ENCODE measurements at places on chromosomes 1 and 21. TPM values are rescaled to one million over a fixed set of nuclear protein-coding genes. Genes with fewer than 3 reads are reported as not detected.

The DNM3 gene
- 210 TPM for polyA plus RNA-seq

The UTP25 gene
- polyA plus RNA-seq = 4.0 TPM

The MAP1LC3C gene
- polyA plus RNA-seq = not detected

The NID1 gene
- 0.77 TPM for polyA plus RNA-seq

All from Purkinje cell (primary cell).